Fibroblast of pulmonary artery (primary cell): ENCODE measurements at places on chromosomes 6 and 20.

- DNase-seq: peak; percentile 90
These were observed 22.6 kb downstream of the NEDD9 start for GRCh38 chr6:11209906-11210305.

DNA sequence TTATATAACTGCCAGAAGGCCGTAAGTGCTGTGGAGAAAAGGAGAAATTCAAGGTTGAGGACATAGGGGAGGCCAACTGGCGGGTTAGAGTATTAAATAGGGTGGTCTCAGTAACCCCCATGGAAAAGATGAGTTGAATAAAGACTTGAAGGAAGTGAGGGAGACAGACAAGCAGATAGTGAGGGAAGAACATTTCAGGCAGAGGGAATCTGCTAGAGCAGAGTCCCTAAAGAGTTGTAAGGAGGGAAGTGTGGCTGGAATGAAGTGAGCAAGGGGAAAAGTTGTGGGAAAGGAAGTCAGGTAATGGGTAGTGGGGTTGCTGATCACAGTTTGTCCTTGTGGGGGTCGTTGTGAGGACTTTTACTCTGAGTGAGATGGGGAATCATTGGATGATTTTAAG, 1.4 kb downstream of the KIFC1 start:
- DNase-seq: no peak

DNA sequence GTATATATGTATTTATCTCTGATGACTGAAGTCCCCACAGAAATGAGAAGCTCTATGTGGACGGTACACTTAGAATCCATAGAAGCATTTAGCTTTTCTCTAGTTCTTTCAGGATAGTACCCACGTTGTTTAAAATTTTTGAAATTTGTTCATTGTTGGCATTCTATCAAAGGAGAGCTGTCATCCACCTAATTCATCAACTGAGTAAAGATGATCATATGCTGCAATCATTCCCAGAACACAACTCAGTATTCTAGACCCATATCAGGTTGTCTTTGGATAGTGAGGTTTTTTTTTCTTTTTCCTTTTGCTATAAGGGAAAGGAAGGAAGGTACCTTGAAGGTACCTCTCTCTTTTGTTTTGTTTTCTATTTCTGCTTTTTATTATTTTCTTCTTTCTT, 9.3 kb downstream of the SERAC1 start:
- DNase-seq: no peak

- no peak for DNase-seq
These were observed 139.8 kb downstream of the LY86 start for GRCh38 chr6:6728169-6728941.

- peak; percentile 40 for DNase-seq
These were observed 116.2 kb upstream of the STMND1 start for GRCh38 chr6:16985513-16986284.

DNA sequence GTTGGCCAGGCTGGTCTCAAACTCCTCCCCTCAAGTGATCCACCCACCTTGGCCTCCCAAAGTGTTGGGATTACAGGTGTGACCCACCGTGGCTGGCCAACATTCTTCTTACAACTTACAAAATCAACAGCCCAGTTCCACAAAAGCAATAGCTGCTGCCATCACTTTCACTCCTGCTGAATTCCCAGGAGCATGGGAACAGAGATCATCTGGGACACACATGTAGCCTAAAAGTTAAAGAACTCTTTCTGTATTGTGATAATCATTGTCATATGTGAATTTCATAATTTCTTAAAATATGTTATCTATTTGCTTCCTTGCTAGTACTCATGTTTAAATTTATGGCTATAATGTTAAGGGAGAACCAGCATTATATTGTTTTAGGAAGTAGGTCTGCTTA, 51.7 kb downstream of the NCOA6 start:
- no peak for DNase-seq

- no peak for DNase-seq
These were observed 1.8 kb downstream of the SPATA2 start for GRCh38 chr20:49913399-49914047.

GRCh38 chr20:10660661-10661060, 13.1 kb downstream of the JAG1 start:
- DNase-seq: no peak

GRCh38 chr6:68994521-68994920, 359.4 kb downstream of the ADGRB3 start:
- DNase-seq: peak; percentile 19
